ENCODE measurements at places on chromosomes 7 and 10.

- DNase-seq, result no peak
These were observed 21.8 kb downstream of the PALD1 start for GRCh38 chr10:70500368-70500767.

- peak; percentile 56 for DNase-seq
These were observed 27.1 kb downstream of the PRLHR start for GRCh38 chr10:118568327-118568848.

- DNase-seq, result no peak
These were observed 5.1 kb downstream of the FLNC start for GRCh38 chr7:128835231-128835751.

DNA sequence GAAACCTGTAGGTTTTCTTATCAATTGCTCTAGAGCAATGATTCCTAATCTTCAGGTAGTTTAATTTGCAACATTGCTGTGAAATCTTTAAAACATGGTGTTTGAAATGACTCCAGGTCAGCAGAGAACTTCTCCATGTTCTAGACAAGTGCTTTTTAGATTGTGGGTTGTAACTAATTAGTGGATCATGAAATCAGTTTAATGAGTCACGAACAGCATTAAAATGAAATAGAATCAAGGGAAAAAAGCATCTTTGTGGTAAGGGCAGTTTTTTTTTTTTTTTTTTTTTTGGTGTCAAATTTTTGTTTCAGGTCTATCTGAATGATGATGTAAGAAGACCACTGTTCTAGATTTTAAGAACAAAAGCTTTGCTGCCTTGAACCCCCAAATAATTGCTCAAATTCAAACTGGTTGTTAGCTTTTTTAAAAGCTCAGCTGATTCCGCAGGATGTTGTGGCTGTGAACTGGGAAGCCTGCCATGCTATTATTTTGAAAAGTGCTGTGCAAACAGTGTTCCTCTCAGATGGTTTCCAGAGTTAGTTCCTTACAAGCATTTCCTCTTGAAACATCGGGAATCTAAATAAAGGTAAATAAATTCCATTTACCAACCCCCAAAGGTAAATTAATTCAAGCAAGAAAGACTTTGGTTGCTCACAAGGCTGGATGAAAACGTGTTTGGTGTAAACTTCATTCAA, 13.1 kb upstream of the PDK4 start:
- peak; percentile 53 for DNase-seq

- no peak for DNase-seq
These were observed 45.9 kb upstream of the PDLIM1 start for GRCh38 chr10:95336702-95337101.

GRCh38 chr7:4523219-4523618, 158.9 kb upstream of the FOXK1 start:
- DNase-seq, result no peak

DNA sequence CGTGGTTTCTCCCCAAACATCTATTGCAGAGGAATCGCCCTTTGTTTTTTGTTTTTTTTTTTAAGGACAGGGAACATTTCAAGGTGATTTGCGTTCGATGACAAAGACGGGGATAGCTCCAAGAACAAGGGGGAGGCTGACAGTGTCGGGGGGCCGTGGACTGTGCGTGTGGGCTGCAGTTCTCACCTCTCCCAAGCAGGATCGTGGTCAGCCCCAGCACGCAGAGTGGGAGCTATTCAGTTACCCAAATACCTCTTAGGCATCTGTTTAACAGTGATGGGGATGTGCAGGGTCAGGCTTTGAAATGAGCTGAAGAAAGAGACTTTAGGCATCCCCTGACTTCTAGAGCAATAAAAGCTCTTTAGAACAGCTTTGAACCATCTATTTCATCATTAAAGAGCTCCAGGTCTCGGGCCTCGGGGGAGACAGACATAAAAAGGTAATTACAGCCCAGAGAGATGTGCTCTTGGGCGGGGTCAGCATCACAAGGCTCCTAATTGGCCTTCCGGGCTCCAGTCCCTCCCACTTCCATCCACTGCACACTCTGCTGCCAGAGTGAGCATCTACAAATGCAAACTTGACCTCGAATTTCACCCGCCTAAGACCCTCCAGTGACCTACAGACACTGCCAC, 97.3 kb downstream of the MYL10 start:
- DNase-seq, result no peak

GRCh38 chr7:53062796-53063195, 27.4 kb downstream of the POM121L12 start:
- no peak for DNase-seq

GRCh38 chr10:125259651-125260050, 99.3 kb upstream of the CTBP2 start:
- no peak for DNase-seq

GRCh38 chr10:125160856-125161706, 718 bp upstream of the CTBP2 start:
- peak; percentile 85 for DNase-seq

DNA sequence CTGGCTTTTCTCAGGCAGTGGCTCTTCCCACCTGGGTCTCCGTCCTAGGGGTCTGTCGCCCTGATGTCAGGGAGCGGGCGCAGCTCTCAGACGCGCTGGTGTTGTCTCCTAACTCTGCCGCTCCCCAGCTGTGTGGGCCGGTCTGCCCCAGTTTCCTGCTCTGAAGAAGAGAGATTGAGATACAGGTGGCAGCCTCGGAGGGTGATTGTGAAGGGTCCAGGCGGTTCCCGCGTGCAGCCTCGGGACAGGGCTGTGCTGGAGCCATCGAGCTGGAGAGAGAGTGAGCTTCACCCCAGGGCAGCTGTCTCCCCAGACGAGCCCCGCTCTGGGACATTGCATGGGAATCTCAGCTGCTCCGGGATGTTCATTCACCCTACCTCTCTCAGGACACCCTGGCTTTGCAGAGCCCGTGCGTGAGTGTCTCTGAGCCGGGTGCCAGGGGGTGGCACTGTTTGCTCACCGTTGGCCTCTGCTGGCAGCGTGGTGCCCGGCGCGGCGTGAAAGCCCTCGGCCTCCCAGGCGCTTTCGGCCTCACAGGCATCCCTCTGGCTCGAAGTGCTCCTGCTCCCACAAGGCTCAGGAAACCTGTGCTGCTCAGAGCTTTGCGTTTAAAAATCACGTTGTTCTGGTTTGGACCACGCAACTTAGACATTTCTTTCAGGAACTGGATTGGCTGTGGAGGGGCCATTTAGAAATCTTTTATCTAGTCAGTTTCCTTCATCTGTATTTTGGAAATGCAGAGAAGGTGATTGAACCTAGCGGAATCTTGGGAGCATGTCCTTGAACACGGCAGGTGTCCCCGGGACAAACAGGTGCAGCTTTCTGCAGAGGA, 33.8 kb upstream of the ZFAND2A start:
- peak; percentile 69 for DNase-seq

DNA sequence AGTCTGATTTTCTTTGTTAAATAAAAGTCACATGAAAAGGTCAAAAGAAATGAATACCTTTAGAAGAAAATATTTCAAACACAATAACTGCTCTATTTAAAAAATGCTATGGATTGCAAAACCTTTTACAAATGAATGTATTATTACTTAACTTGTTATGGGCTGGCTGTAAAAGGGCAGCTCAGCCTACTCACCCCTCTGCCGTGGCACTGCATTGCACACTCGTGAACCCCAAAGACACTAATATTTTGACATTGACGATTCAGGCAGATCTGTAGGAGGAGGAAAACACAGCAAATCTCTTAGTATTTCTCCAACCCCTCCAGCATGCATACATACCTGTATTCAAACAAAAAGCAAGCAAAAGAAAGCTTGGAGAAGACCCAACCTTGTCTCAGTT, 149.5 kb downstream of the FANK1 start:
- DNase-seq, result no peak

- no peak for DNase-seq
These were observed 98.2 kb downstream of the PRLHR start for GRCh38 chr10:118497227-118497626.

DNA sequence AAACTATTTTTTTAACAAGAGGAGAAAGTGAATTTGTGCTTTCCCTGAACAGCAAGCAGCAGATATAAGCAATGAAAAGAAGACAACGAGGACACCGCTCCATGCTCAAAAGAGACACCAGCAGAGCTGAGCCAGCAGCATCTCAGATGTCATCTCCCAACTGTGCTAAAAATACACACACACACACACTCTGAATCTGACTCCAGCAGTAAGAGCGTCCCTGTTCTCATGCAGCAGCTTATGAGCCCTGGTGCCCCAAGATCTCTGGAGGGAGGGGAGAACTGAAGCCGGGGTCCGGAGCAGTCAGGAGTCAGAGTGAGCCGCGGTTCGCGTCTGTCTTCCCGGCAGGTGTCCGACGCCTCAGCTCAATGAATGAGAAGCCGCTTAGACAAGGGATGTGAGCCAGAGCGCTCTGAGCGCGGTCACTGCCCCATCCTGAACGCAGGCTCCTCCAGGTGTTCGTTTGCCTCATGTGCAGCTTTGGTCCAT, 49.2 kb downstream of the SVIL start:
- no peak for DNase-seq

- DNase-seq, result no peak
These were observed 750.3 kb downstream of the ANKRD7 start for GRCh38 chr7:118974836-118975235.

DNA sequence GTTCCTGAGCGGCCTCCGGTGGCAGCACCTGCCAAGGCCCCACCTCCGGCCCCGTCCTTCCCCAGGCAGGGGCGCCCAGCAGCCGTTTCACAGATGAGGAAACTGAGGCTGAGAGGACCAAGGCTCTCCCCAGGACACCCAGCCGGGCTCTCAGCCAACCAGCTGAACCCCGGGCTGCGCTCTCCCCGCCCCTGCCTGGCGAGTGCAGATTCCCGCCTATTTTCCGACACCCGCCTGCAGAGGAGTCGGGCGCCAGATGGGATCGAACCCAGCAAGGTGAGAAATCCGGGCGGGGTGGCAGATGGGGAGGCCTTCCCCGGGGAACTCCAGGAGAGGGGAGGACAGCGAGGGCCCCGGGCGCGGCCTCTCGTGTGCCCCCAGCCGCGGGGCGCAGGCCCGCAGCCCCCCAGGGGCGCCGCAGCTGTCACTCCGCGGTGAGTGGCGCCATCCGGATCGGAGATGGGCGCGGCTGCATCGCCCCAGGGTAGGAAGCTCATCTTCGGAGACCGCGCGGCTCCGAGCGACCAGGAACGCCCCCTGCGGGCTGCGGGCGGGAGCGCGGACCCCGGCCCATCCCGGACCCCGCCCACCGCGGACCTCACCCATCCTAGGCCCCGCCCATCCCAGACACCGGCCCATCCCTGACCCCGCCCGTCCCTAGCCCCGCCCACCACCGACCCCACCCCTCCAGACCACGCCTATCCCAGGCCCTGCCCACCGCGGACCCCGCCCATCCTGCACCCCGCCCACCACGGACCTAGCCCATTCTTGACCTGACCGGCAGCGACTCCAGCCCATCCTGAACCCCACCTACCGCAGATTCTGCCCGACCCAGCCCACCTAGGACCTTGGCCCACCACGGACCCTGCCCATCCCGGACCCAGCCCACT, 90.3 kb downstream of the MICALL2 start:
- DNase-seq, result peak; percentile 1

DNA sequence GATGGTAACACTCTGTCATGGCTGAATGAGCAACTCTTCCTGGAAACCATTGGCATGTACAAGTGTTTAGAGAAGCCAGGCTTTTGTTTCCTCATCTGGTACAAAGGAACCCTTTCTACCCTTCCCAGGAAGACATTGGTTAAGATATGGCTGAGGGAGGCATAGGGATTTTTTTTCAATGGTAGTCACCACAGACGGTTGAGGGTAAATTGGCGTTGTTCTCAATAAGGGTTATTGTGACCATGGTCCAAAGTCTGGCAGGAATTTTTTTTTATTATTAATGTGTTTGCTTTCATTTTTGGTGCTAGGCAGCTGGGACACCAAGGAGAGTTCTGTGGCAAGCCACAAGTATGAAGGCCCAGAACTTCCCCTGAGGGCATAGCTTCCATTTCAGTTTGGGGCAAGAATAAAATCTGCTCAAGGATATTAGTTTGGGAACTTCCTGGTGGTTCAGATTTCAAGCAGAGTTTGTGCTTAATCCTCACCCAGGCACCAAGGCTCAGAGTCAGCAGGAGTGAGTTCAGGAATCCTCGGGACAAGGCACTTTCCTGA, at the start of gene PLEKHS1:
Gene PLEKHS1, plus strand, starts transcription at position 502 of the 552 bp plus-strand sequence. CDS start 3,596 bp downstream, outside the sequence.
- DNase-seq, result peak; percentile 78

- DNase-seq, result no peak
These were observed 732 bp downstream of the CPVL start for GRCh38 chr7:29145553-29146056.

- no peak for DNase-seq
These were observed 488.0 kb downstream of the DNAJB6 start for GRCh38 chr7:157824819-157825121.

GRCh38 chr7:94588075-94588474, 67.9 kb downstream of the SGCE start:
- no peak for DNase-seq

All from kidney tubule cell (primary cell).